ENCODE measurements at places on chromosomes 11 and 22.

DNA sequence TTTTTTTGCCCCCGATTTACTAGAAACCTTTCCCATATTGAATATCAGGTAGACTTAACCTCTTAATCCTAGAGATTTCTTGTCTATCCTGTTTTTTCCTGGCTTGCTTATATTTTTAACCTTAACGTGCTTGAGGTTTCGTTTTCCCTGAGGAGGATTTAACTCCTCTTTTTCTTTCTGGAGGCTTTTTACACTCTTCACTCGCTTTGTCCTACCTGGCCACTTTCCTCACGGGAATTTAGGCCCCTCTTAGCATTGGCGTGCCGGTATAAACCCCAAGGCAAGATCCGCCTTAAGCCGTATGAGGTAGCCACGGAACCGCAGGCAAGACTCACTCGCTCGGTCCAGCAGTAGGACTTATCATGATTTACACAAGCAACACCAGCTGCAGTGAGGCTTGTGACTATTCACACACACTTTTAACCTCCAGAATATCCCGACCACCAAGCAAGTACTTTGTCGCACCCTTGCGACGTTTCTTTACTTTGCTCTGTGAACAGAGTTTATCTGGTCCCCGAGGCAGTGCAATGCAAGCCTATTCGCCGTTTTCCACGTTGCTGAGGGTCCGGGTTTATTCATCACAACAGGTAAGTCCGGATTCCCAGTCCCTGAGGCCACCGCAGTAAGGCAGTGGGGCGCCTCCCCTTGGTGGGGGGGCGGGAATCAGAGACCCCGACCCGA, 20.6 kb upstream of the ALDH3B2 start:
- no peak for DNase-seq

DNA sequence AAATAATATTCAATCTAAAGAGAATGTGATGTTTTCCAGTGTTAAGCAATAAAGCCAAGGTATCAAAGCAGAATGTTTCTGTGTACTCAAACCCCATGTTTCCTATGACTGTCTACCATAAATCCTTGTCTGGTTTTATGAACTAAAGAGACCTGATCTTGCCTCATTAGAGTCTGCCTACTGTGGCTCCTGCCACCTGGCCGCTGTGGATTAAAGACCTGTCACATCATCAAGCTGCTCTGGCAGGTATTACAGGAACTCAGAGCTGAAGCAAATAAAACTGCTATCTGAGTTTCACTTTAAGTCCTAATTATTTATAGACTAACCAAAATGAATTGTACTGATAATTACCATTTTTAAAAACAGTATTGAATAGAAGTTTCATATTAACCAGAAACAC, 207.8 kb upstream of the CCDC90B start:
- DNase-seq, result no peak

- no peak for DNase-seq
Measured at GRCh38 chr11:30155428-30155827, 75.4 kb upstream of the FSHB start.

GRCh38 chr11:24734742-24735237, 237.9 kb downstream of the LUZP2 start:
- DNase-seq, result no peak

GRCh38 chr11:71311928-71312510, 59.6 kb upstream of the SHANK2 start:
- DNase-seq, result no peak

GRCh38 chr11:18294862-18295261, 27.1 kb downstream of the HPS5 start:
- DNase-seq, result no peak

DNA sequence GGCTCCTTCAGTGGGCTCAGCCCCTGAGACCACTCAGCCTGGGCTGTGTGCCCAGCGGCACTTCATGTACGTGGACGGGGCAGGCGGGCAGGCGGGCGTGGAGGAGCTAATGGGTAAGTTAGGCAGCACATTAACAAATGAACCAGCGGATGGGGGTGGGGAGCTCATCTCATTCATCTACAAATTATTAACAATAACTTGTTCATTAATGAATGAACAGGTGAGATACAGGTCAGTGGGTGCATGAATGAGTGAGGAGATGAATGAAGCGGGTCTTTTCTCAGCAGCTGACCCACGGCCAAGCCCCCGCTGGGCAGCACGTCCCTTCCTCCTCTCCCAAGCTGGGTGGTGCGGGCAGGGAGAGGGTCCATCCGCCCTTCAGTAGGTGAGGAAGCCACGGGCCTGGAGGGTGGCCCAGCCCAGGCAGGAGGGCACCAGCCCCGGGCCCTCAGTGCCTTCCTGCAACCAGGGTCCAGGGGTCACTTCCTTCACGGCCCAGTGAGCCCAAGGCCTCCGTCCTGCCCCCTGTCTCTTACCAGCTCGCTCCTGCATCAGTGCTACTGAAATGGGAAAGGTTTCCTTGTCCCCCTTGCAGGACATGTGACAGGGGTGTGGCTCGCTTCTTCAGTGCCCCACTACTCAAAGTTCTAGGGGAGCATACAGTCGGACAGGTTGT, 60.5 kb upstream of the KCNQ1OT1 start:
- no peak for DNase-seq

DNA sequence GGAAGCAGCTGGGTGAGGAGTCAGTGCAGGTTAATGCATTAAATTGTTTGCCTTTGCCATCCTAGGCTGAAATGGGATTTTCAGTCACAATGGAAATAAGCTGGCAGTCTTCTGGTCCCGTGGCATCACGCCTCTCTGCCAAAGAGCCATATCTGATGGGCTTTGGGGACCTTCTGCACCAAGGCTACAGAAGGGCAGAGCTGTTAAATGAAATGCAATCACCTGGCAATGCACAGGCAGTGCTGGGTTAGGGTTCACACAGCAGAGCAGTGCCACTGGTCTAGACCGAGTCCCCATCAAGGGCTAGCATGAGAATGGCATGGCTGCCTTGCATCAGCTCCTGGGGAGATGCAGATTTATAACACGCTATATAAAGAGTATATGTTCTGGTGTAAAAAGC, 749.2 kb downstream of the NTM start:
- no peak for DNase-seq

GRCh38 chr11:3206156-3206921, 12.3 kb downstream of the MRGPRG start:
- no peak for DNase-seq

GRCh38 chr11:12798609-12799011, 124.4 kb downstream of the TEAD1 start:
- no peak for DNase-seq

DNA sequence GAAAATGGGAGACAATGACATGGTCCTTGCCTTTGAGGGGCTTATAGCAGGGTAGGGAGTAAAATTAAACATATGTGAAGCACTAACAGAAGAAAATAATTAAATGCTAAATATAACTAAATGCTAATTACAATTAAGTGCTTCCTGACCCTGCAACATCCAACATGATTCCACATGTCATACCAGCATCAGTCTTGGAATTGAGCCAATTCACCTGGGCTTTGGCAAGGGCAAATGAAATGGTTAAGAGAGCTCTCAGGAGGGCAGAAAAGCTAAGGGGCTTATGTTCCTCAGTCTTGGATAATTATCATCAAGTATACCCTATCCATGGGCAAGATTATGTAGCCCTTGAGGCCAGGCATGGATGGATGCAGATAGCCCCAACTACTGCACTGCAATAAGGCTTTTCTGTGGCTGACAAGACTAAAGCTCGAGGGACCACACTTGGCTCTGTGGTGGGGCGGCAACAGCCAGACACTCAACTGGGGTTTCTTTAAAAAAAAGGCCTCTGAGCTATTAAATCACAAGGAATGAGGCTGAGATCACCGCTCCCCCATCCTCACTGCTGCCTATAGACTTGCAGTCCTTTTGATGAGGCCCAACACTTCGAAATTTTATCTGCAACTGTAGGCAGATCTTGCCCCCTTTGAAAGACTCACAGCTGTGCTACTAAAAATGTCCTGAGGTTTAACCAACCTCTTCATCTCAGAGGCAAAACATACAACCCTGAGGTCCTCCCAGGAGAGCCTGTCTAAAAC, 39.0 kb downstream of the IL18BP start:
- no peak for DNase-seq

GRCh38 chr11:73176145-73176873, 34.2 kb upstream of the FCHSD2 start:
- DNase-seq, result no peak

DNA sequence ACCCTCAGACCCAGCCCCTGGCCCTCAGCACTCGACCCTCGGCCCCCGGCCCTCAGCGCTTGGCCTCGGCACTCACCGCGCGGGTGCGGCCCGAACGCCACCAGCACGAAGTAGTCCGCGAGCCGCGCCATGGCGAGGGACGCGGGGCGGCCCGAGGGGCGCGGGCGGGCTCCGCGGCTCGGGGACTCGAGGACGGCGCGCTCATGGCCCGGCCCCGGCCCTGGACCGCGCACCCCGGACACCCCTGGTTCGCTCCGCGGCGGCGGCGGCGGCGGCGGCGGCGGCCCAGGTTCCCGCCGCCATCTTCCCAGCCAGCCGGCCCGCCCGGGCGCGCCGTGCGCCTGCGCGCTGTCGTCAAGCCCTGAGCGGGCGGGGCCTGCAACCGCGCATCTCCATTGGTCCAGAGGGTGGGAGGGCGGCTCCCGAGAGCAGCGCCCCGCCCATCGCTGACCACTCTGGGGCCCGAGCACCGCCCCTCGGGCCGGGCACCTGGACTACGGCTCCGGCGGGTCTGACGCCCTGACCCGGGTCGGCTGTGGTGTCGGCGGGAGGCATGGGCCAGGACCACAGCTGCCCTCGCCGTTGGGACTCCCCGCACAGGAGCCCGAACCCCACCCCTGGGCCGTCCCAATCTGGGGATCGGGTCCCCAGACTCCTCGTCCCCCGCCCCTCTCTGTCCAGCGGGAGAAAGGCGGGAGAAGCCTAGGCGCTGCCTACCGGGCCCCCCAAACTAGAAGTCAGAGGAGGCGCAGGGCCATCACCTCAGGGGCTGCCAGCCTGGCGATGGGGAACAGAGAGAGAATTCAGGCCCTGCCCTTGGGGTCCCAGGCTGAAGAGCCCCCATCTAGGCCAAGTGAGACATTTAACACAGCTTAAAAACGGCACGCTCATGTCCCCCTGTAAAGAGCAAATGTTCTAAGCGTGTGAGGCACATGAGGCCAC, at the start of gene SBF1:
Gene SBF1, minus strand, starts transcription at position 326 of the 942 bp plus-strand sequence. Its CDS starts 195 bp downstream, at position 131.
- peak; percentile 81 for DNase-seq

DNA sequence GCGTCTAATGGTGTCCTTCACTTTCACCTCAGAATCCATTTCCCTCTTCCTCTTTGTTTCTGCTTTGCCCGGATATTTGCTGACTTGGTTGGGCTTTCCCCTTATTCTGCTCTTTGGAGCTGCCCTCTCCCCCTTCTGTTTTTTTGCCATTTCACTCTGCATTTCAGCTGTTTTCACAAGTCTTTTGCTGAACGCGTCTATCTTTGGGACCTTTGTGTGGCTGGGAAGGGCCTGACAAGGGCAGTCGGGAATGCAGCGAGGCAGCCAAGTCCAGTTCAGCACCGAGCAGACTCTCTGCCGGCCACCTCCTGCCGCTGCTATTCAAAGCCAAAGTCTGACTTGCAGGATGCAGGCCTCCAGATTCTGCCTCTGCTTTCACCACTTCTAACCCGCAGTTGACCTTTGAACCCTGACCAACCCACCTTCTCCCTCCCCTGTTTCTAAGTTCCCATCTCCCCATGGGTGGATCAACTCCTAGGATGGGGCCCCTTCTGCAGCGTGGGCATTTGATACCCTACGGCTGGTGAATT, 38.2 kb downstream of the FEZ1 start:
- no peak for DNase-seq

DNA sequence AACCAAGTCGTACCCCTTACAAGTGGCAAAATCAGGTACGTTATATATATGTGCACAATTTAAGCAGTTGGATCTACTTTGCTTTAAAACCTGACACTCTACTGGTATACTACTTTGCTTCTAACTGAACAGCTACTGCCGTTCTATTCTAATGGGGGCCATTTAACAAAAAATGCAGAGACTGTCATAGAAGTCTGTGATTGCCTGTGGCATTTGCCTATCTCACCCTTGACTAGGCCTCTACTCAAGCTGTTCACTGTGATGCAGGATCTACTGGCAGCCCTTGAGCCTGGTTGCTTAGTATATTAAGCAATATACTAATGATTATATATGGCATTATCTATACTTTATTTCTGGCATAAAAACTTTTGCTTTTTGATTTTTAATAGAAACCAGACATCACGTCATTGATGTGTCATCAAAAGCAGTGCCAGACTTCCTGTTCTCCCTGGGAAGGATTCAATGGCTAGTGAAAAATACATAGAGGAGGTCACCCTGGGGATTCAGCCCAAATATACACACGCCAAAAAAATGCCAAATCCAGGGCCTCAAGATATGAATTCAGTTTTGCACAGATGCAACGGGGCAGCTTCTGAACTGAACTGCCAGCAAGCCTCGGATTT, 40.0 kb upstream of the FIBIN start:
- no peak for DNase-seq
